ENCODE measurements at places on chromosomes 5 and 9. TPM values are rescaled to one million over a fixed set of nuclear protein-coding genes. Genes with fewer than 3 reads are reported as not detected.

GRCh38 chr5:56269216-56269927, 36.2 kb upstream of the ANKRD55 start:
- DNase-seq = no peak

DNA sequence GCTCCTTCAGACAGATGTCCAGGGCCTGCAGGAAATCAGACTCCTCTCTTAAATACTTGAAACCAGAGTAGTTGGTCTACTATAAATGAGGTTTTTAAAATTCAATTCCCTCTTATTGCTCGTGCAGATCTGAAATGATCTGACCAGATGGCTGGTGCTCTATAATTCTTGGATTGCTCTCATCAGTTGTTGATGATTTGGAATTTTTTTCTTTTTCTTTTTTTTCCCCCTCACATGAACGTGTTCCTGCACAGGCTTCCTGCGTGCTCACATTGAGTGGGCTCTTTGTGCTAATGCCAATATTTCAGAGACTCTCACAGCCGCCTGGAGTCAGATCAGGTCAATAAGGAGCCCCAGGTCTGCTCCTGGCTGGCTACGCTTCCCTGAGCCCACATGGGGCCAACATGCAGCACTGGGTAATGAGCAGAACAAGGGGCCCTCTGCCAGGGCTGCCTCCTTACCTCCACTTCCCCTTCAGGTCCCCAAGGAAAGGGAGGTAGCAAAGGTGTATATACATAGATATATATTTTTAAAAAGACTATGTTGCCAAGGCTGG, 82.0 kb downstream of the SIL1 start:
- no peak for DNase-seq

RHOBTB3 gene
- 75.7 TPM for polyA plus RNA-seq

NOXA1 gene
- polyA plus RNA-seq = 4.8 TPM
